ENCODE measurements at places on chromosomes 3 and 15.

GRCh38 chr3:73069187-73069586, 7.7 kb downstream of the EBLN2 start:
- DNase-seq, result no peak

DNA sequence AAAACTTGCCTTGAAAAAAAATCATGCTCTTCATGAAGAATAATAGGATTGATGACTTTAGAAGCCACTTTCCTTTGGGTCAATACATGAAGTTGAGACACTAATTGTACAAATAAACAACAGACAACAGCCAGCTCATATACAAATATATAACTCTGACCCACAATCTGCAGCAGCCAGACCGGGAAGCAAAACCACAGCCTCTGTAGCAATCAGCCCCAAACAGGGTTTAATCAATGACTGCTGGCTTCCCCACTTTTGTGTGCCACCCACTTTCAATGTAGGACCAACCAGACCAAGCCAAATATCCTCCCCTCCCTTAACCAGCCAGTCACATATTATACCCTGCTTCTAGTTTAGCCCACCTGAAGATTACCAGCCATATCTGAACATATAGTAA, 39.0 kb downstream of the IFT57 start:
- peak; percentile 89 for DNase-seq

DNA sequence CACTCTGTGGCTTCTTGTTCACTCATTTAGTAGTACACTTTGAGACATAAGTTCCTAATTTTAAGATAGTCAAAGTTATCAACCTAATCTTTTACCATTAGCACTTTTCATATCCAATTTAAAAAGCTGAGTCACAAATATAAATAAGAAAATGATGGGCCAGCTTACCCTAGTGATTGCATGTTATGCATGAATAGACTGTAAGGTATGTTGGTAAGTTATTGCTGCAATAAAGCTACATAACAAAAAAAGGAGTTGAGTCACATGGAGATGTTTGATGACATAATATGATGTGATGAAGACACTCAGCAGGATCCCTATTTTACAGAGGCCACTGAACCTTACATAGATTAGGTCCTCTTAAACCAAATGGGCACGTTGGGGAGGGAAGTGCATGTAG, 161.3 kb downstream of the OCA2 start:
- no peak for DNase-seq

- DNase-seq, result no peak
Observed at GRCh38 chr3:186124592-186124991, 15.7 kb upstream of the ETV5 start.

- no peak for DNase-seq
Observed at GRCh38 chr3:52777959-52778805, 783 bp downstream of the ITIH1 start.

DNA sequence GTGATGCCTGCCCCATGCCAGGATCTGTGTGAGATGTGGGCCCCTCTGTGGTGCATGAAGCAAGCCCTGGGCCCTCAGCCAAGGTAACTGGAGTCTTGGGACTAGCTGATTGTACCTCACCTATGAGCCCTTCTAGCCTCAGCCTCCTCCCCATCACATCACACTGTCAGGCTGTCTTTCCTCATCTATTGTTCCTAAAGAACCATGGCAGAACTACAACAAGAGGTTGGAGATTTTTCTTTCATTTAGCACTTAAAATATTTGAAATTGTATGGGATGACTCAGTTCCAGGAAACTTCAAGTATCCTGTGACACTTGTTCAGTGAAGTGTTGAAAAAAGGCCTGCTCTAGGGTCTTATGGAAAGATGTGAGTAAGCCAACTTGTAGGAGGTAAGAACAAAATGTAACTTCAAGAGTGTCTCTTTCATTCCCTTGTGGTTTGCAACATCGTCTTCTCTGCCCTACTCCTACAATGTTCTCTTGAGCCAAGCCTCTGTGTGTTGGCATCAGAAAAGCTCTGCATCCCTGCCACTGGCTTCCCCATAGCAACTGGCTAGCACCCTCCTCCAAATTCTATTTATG, 58.7 kb upstream of the TIPARP start:
- DNase-seq, result no peak

DNA sequence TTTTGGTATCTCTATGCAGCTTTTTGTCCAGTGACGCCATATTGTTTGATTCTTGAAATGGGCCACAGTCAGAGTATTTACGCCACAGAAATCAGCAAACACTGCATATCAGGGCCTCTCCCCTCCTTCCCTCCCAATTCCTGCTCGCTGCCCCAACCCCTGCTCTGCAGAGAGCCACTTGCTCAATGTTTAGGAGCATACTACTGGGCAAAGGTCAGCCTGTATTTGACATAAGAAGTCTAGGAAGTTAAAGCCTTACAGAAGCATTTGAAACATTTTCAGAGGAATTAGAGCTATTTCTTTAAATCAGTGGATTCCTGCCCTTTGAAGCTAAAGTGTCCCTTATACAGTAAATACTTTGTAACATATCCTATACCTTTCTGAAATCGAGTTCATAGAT, 17.4 kb upstream of the RARB start:
- no peak for DNase-seq

DNA sequence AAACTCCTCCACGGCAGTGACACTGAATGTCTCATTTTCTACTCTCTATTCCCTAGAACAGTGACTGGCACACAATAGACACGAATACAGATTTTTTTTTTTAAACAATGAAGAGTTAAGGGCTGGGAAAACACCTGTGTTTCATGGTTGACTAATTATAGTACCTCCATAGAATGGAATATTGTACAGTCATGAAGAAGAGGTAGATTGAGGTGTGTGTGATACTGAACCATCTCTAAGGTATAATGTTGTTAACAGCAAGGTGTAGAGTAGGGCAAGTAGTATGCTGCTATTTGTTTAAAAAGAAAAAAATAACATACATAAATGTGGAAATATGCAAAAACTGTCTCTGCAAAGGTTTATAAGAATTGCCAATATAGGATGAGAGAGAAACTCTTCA, 5.2 kb upstream of the RARRES1 start:
- no peak for DNase-seq

DNA sequence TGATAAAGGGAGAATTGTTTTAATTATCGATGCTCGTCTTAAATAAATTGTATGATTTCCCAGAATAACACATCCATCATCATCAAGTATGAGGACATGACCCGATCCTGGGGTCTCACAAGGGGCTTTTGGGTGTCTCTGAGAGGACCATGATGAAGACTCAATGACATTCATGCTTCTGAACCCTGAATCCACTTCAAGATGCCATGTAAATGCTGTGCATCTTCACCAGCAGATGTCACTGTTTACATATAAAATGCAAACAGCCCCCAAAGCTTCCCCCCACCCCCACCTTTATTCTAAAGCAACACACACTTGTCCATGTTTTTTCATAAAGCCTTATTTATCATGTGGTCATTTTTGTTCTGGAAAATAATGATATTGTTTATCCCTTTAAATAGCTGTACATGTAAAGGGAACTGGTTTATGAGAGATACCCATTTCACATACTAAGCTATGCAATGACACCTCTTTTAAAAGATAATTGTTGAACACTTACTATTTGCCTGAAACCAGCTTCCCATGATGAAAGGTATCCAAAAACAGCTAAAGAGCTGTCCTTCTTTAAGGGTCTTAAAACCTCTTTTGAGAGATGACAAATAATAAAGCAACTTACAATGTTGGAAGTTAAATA, 69.7 kb upstream of the UBE3A start:
- DNase-seq, result peak; percentile 19

DNA sequence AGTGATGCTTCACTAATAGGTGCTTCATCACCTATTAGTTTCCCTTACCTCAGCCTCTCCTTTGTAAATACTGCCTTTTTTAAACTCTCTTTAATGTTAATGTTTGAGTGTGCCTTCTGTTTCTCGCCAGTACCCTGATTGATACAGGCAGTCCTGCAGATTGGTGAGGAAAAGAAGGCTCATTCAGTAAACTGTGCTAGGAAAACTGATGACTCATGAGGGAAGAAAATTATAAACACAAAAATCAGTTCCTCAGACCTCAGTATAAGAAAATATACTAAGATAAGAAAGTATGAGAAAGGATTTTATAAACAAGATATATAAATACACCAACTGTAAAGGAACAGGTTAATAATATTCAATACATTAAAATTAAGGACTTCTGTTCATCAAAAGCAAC, 54.8 kb upstream of the OXTR start:
- no peak for DNase-seq

GRCh38 chr3:134339331-134339730, 34.9 kb downstream of the AMOTL2 start:
- DNase-seq, result no peak

DNA sequence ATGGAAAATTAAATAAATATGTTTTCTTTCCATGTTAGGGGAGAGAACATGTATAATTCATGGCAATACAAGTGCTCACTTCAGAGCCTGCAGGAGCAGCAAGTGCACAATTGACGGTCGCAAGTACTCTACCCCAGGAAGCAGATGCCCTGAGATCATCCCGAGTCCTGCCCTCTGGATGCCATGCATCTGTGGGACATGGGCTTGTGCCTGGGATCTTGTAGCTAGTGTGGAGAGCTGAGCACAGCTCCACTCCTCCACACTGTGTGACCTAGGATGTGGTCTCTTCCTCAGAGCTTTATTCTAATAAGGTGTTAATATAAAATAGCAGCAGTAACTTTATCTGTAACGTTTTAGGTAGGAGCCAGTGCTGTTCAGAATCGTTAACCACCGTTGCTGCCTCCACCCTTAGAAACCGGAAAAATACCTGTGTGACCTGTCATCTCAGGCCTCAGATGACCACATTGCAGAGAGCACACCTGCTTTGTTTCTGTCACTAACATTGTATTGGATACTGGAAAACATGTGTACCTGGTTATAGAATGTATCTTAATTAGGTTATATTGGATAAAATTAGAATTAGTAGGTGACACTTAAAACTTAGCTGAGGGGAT, 105.0 kb upstream of the GOLGA6L6 start:
- DNase-seq, result no peak

DNA sequence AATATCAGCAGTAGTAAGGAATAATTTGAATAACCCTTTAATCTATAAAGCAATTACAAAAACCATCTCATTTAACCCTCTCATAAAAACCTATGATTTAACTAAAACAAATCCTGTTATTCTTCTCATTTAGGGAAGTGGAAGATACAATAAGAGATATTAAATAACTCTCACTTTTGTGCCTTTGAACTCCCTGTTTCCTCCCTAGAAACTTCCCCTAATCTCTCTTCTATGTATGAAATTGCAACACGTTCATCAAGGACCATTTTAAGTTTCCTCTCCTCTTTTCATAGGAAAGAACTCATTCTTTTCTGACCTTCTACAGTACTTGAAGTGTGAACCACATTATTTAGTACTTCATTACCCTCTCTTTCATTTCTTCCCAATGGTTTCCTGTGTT, 18.8 kb upstream of the FAM81A start:
- DNase-seq, result no peak

Data from hematopoietic multipotent progenitor cell treated with erythropoietin and hydrocortisone succinate and interleukin-3 and kit ligand, for 8 days (in vitro differentiated cells).